ENCODE measurements at places on chromosomes 3 and 15.

DNA sequence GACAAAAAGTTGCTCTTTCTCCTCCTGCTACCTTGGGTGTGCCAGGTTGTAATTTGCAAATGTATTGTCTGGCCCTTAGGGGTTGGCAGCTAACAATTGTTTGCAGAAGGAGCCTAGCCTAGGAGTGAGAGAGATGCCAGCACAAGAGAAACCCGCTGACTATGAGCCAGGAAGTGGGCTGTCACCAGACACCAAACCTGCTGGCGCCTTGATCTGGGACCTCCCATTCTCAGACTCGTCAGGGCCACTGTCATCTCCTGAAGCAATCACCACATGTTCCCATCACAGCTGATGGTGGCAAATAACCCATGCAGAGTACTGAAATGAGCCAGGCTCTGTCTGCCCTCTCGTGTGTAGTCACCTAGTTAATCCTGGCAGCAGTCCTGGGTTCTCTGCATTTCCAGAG, 406.4 kb upstream of the NPAP1 start:
- no peak for DNase-seq

DNA sequence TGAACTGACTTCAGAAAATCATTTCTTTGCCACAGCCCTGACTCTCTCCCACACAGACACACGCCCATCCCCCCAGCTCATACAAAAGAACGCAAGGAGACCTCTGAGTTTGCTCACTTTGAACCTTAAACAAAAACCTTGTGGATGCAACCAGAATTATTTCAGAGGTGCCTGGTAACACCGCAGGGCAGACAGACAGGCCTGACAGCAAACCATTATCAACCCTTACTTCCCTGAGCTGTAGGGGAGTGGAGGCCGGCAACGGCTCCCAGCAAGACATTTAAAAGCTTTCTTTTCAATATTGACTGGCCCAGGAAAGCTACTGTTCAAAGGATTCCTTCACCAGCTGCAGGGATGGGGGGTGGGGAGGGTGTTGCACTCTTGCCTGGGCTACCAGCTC, 2.0 kb upstream of the EFCC1 start:
- no peak for DNase-seq

GRCh38 chr15:31390777-31391486, 64.3 kb downstream of the KLF13 start:
- no peak for DNase-seq

DNA sequence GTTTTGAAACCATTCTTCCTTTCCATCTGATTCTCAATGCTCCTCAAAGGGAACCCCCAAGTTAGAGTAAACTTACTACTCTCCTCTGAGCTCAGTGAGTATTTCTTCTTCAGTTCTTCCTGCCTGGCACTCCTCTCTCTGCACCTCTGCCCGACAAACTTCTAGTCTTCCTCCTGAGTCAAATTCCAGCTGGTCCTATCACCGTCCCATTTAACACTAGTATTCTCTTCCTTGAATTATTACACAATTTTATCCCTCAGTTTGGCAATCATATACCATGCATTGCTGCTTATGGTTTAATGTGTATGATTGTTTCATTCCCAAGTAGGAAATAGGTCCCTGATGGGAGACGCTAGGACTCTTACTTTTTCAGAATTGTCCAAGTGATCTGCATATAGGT, 279.7 kb downstream of the MECOM start:
- DNase-seq = no peak

GRCh38 chr3:197880491-197881269, 69.3 kb upstream of the RPL35A start:
- no peak for DNase-seq

DNA sequence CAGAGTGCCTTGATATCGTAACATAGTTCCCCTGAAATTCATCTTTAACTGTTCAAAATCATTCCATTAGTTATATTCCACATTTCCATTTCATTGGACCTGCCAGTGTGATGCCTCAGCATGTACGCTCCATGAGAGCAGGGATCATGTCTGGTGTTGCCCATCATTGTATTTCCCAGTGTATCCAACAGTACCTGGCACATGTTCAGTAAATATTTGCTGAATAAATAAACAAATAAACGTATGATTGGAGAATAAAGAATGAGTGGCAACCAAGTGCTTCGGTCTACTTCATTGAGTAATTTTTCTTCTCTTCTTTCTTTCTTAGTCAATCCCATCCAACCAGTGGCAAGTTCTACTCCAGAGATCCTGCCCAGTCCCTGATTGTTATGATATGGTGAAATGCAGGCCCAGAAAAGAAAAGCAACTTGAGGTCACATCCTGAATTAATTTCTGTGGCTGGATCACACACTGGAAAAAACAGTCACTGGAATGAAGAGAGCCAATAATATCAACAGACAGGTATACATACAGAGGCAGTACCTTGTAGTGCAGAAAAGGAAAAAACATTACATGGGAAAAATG, 101.2 kb downstream of the PLCH1 start:
- DNase-seq = no peak

- no peak for DNase-seq
Observed at GRCh38 chr3:191455257-191455952, 5.6 kb upstream of the PYDC2 start.

DNA sequence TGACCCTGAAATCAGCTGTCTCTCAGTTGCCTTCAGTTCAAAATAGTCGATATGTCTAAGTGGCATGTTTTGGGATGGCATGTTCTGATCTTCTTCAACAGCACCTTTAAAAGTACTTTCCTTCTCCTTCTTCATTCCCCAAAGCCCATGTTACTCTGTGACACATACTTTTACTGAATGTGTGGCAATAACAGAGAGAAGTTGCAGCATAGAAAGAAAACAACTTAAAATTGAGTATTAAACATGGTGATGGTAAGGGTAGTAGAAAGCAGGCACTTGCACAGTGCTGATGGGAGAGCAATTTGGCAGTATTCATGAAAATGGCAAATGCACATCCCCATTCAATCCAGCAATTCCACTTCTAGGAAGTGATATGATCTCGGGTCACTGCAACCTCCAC, 12.3 kb upstream of the ULK4 start:
- DNase-seq = no peak

DNA sequence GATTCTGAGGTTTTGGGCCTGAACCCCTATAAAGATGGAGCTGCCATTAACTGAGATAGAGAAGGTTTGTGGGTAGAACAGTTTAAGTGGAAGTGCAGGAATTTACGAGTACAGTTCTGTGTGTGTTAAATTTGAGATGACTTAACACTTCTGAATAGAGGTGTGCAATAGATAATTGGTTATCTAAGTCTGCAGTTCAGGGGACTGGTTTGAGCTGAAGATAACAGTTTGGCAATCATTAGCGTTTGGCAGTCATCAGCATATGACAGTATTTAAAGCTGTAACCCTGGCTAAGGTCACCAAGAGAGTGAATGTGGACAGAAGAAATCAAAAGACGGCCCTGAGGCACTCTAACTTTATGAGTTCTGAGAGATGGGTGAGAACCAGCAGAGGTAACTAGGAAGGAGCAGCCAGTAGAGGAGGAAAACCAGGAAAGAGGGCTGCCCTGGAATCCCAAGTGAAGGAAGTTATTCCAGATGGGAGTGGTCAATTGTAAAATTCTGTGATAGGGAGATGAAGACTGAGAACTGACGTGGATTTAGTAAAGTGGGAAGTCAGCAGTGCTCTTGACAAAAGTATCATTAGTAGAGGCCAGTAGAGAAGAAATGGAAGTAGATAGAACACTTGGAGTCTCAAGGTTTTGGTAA, 8.1 kb downstream of the MYNN start:
- DNase-seq = no peak

- DNase-seq = no peak
Observed at GRCh38 chr3:9669720-9670432, 20.6 kb downstream of the MTMR14 start.

- no peak for DNase-seq
Observed at GRCh38 chr3:177519588-177519987, 322.3 kb upstream of the TBL1XR1 start.

- no peak for DNase-seq
Observed at GRCh38 chr3:52104684-52105640, 48.6 kb upstream of the DUSP7 start.

DNA sequence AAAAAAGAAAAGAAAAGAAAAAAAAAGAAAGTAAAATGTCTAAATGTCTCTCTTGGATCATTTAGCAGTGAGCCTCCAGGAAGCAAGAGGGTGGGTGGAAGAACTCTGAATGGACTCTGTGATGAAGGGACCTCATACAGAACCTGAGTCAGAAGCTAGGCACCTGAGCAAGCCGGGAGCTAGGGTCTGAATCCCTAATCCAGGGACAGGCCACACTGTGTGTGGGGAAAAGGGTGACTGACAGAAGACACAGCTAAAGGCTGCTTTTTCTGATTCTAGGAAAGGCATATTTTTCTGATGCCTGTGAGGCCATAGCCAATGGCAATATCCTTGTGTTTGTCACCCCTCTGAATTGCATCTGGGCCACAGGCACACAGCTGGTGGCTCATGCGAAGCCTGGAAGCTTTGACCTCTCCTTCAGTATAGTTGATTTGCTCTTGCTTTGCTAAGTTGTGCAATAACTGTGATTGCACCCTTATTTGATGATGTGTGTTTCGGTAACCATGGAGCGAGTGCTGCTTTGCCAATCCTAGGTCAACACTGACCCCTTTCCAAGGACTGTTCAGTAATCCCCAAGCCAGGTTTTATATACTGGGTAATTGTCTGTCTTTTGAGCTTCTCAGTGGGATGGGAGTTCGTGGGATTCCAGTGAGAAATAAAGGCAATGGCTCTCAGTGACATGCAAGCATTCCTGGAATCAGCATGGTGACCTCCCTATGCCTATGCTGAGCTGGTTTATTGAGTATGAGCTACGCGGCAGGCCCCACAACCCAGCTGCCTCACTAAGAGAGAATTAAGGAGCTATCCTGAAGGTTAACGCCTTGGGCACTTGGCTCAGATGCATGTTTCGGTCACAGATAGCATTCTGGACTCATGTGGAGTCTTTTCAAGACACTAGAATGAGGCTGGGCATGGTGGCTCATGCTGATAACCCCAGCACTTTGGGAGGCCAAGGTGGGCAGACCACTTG, 49.0 kb upstream of the OSBPL11 start:
- DNase-seq = no peak

- DNase-seq = no peak
Observed at GRCh38 chr3:41029356-41029755, 169.9 kb upstream of the CTNNB1 start.

DNA sequence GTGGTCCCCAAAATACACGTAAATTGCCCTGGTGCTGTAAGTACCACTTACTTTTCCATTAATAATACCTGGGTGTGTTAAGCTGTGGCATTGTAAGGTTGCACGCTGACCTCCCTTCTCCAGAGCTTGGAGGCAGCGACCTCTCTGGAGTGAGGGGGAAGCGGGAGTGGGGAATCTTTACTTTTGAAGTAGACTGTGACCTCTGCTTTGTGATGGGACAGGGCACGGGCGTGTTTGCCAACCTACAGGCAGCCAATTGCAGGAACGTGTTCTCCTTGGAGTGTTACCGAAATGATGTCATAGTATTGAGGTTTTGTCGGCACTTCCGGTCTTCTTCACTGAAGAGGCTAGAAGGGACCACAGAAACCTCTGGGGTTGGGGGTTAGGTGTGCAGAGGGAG, 227.3 kb upstream of the C2CD4B start:
- no peak for DNase-seq

DNA sequence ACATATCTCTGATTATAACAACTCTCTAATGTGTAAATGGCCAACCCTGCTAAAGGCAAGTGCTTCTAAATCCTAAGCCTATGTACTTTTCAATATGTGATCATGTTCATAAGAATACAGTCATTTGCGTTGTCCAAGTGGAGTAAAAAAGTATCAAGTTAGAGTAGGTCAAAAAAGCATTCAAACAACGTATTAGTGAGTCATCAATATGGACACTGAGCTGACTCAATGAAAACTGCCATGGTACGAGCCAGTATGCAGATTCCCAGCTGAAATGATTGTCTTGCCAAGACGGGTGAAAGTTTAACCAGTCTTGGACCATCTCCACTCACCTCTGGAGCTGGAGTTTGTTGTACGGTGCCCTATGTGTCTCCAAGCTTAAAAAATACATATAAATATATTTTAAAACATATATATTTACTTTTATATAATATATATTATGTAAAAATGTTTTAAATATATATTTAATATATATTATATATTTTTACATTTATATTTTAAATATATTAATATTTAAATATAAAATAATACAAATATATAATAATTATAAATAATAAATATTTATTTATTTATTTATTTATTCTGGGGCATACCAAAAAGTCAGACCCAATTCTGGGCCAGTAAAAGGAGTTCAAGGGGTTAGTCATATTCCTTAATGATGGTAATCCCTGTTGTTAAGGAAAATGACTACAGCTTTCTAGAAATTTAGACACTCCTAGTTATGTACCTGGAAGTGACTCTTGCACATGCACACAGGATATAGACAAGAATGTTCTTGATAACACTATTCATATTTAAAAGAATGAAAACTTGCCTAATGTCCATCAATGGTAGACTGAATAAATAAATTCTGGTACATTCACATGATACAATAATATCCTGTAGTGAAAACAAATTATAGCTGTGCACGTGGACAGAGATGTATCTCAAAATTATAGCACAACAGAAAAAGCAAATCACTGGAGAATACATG, 27.2 kb downstream of the PLSCR4 start:
- DNase-seq = no peak
